ENCODE measurements at places on chromosomes 5 and 9.

- no peak for DNase-seq
Observed at GRCh38 chr9:112601636-112602035, 115.0 kb downstream of the KIAA1958 start.

GRCh38 chr5:31221001-31221400 lies 27.5 kb downstream of the CDH6 start:
- DNase-seq, result no peak

DNA sequence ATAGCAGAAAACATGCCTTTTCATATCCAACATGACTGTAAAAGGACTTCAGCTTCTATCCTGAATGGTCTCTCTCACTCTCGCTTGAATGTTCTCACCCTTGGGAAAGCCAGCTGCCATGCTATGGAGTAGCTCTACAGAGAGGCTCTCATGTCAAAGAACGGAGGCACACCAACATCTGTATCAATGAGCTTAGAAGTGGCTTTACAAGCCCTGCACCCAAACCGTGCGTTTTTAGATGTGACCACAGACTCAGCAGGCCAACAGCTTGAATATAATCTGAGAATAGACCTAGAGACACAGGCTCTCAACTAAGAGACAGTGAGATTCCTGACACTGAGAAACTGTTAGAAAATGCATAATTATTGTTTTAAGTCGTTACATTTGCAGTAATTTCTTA lies 1231.6 kb upstream of the CDH9 start:
- no peak for DNase-seq

- DNase-seq, result no peak
Observed at GRCh38 chr5:25688156-25688555, 1043.4 kb upstream of the CDH10 start.

DNA sequence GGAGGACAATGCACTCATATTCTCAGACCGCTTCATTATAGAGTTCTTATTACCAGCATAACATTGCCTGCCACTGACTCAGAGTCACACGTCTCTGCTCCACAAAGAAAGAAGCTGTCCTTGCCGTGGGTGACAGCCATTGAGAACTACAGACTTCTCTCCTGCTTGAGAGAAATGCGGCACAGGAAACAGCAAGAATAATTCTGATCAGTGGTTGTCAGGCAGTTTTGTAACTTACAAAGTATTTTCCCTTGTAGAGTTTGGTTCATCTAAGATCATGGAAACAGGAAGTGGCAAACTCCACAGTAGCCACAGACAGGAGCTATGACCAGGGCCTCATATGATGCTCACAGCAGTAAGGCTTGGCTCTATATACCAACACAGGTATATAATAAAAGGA lies 47.0 kb downstream of the KCNV2 start:
- no peak for DNase-seq

DNA sequence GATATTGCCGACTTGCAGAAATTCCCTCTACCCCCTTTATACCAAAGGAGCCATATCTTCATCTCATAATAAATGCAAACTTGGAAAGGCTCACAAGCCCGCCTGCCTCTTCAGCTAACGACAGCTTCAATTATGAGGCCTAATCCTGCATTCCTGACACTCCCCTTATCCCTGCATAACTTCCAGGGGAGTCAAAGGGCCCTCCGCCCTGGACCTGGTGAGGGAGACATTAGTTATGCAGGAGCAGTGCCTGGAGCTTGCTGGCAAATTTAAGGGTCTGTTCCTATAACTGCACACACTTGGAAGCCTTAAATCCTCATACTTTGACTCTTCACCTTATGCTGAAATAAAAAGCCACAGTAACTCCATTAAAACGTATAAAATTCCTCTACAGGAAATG lies 617.9 kb downstream of the BNC2 start:
- peak; percentile 30 for DNase-seq

GRCh38 chr5:78644741-78645300 lies 3.8 kb downstream of the LHFPL2 start:
- DNase-seq, result no peak

DNA sequence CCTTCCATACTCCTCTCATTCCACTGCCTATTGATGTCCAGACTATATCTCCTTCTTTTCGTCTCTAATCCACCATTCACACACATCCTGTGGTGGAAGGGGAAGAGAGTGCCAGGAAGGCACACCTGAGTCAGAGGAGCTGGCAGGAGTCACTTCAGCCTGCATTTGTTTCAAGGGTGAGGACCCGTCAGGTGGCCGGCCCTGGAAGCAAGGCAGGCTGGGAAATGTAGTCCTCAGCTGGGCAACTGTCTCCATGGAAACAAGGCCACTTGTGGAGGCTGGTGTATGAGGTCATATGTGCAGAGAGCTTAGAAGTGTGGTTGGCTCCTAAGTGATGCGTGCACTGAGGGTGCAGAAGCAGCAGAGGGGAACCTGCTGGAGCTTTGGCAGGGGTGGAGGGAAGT lies 278.4 kb downstream of the NSG2 start:
- peak; percentile 43 for DNase-seq

GRCh38 chr5:1262381-1262780 lies 32.5 kb downstream of the TERT start:
- DNase-seq, result peak; percentile 6

DNA sequence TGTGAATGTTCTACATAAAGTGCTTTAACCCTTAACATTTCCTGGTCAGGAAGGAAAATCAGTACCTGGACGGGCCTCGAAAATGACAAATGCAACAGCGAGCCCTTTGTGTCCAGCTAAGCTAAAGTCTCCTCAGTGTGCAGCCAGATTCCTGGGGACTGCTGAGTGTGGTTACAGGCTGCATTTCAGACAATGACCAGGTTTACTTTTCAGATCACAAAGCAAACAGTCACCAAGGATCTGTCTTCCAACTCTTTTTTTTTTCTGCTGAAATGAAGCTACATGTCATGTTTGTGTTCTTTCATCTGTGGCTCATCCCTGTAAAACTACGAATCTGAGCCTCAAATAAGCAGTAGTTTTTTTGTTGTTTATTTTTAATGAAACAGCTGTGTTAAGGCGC lies 20.8 kb downstream of the SLC46A2 start:
- no peak for DNase-seq

DNA sequence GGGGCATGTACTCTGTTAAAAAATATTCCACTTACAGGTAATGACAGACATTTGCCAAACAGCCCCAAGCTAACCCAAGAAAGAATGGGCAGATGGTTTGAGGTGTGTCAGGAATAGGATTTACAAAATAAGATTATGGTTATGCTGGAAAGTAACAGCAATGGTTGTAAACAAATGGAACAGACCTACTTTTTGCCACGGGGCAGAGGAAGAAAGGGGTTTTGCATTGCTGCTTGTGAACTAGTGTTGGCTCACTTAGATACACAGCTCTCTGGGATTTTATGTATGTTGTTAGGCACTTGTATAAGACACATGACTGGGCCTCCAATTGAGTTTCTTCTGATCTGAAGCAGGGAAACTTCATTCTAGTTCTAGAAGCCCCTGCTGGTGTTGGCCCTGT lies 191.5 kb upstream of the GDNF start:
- DNase-seq, result no peak

DNA sequence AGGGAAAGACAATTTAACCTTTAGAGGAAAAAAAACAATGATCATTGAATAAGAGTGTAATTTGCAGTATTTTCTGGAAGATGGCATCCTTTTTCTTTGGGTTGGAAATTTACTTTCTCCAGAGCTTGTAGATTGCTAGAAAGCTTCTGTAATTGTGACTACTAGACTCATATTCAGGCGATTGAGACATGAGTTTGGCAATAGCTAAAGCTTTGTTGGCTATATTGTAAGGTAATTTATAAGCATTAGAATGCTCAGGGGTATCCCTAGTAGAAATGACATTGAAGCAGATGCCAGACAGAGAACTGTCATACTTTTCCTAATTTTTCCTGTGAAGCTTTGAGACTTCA lies 115.3 kb downstream of the UNC13B start:
- DNase-seq, result no peak

DNA sequence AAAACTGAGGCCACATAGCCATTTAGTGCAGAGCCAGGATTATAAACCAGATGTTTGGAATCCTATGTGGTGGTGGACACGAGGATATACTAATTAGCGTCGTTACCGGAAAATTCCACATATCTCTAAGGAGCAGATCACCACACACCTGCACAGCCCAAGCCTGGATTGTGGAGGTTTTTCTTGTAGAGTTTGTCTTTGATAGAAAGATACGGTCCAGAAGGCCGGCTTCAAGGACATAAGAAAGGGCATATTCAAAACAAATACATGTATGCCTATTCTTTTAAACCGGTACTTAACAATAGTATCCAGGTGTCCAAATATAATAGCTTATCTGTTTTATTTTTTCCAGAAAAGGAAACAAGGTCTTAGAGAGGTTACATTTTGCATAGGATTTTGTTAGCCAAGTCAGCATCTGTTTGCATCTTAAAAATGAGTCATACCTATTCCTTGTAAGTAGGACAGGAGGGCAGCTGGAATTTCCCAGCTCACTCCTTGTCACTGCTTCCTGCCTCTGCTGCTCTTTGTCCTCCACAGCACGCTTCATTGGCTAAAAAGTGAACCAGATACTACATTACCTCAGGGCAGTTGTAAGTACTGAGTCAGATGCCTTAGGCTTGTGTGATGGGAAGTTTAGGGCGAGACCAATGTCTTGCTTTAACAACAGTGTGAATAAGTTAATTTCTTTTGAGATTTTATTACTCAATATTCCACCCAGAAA lies 3.6 kb downstream of the TMC1 start:
- DNase-seq, result peak; percentile 68

GRCh38 chr9:80352967-80353366 lies 781.2 kb downstream of the TLE4 start:
- no peak for DNase-seq

- DNase-seq, result no peak
Observed at GRCh38 chr5:83377131-83377865, 94.2 kb upstream of the VCAN start.

GRCh38 chr5:62954578-62954977 lies 376.0 kb downstream of the LRRC70 start:
- no peak for DNase-seq

DNA sequence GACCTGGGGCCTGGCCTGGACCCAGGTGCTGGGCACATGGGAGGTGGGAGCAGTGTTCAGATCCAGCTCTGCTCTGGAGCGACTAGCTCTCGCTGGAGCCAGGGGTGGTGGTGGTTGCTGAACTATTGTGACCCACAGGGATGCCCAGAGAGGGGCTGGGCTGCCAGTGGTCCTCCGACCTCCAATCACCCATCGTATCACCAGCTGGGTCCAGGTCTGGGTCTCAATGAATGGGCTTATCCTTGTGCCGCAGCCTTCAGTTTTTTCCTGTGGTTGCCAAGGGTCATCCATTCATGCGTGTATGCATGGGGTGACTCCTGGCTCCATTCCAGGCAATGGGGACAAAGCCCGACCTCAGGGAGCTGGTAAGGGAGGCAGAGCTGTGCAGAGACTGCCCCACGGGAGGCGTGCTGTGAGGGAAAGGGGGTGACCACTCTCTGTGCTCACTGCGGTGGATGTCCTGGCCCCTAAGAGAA lies 68.6 kb upstream of the RNF130 start:
- no peak for DNase-seq

GRCh38 chr5:43427306-43427705 lies 15.1 kb upstream of the CCL28 start:
- no peak for DNase-seq

- DNase-seq, result no peak
Observed at GRCh38 chr9:33304362-33304761, 14.0 kb downstream of the NFX1 start.

DNA sequence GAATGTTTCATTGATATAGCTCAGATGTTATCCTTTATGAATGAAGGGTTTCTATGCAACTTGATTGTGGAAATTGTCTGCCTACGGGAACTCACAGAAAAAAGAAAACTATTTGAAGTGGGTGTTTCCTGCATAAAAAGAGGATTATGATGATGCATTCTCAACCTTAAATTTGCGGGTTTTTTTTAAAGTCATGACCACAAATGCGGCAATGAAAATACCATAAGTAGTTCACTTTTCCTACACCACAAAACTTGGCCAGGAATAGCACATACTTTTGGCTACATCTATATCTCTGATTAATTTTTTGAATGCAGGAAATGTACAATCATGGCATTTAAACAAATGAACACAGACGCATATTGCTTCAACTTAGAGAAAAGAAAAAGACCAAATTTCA lies 754.7 kb downstream of the DTWD2 start:
- DNase-seq, result no peak

- DNase-seq, result no peak
Observed at GRCh38 chr5:139659695-139660101, 11.5 kb downstream of the CXXC5 start.

- DNase-seq, result no peak
Observed at GRCh38 chr9:120187758-120188157, 392.2 kb downstream of the CDK5RAP2 start.

- DNase-seq, result no peak
Observed at GRCh38 chr5:109880907-109881685, 191.4 kb downstream of the MAN2A1 start.

- no peak for DNase-seq
Observed at GRCh38 chr9:27423915-27424710, 100.0 kb upstream of the IFNK start.

DNA sequence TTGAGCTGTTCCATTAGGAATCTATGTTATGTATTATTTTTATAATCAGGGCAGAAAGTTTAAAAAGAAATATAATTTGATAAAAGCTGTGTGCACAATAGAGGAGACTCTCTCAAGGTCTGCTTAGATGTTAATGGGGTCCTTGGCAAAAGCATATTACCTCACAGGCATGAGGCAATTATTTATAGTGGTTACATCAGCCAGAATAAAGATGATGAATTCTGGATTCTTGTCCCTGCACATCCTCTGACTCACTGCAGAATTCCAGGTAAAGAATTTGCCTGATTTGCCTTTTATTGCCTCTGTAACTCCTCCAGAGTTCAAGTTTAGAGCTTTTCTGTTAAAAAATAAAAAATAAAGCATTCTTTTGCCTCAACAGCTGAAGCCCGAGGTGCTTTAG lies 253.6 kb downstream of the MAST4 start:
- DNase-seq, result no peak
